ENCODE measurements at places on chromosomes 5 and 9.
A peak's percentile ranks its signal among the peaks of the same experiment; 100 is the strongest.

- no peak for DNase-seq
Observed at GRCh38 chr5:125198270-125198974, 452.0 kb upstream of the ZNF608 start.

GRCh38 chr5:131899686-131900085 lies 45.8 kb downstream of the MEIKIN start:
- no peak for DNase-seq

- no peak for DNase-seq
Observed at GRCh38 chr9:87898151-87898550, 15.5 kb downstream of the SPATA31E1 start.

- DNase-seq = no peak
Observed at GRCh38 chr9:22469928-22470544, 23.4 kb downstream of the DMRTA1 start.

DNA sequence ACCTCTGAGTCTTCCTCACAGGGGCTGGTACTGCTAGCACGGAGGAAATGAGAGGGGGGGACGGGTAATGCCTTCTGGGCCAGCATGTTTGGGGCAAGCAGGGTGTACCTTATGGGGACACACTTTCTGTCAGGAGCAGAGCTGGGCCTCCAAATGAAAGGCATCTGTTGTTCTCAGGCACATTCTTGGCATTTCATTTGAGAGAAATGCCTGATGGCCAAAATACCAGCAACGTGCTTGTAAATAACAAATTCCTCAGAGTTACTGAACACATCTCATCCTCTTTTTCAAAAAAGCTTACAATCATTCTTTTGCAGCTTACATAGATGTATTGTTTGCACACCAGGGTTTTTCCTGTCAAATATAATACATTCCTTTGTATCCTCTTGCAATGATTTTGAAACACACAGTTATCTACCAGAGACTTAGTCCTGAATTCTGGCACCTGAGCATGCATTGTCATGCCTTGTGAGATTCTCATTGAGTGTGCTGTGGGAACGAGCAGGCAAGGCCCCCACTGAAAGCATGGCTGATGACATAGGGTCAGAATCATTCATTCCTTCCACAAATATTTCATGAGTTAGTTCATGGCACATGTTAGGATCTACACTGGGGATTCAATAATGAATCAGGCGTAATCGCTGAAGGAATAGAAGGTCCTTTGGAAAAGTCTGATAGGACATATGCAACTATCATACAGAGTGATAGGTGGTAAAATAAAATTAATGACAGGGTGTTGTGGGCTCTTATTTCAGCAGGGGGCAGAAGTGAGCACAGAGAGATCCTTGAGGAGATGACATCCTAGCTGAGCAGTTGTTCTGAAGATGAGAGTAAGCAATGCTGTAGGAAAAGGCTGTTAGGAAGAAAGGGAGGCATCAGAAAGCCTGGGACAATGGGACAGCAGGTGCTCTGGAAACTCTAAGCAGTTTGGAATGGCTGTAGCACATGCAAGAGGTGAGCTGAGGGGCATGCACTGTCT lies 260.9 kb upstream of the TUT7 start:
- no peak for DNase-seq

GRCh38 chr5:18968966-18969365 lies 1019.0 kb downstream of the CDH18 start:
- no peak for DNase-seq

DNA sequence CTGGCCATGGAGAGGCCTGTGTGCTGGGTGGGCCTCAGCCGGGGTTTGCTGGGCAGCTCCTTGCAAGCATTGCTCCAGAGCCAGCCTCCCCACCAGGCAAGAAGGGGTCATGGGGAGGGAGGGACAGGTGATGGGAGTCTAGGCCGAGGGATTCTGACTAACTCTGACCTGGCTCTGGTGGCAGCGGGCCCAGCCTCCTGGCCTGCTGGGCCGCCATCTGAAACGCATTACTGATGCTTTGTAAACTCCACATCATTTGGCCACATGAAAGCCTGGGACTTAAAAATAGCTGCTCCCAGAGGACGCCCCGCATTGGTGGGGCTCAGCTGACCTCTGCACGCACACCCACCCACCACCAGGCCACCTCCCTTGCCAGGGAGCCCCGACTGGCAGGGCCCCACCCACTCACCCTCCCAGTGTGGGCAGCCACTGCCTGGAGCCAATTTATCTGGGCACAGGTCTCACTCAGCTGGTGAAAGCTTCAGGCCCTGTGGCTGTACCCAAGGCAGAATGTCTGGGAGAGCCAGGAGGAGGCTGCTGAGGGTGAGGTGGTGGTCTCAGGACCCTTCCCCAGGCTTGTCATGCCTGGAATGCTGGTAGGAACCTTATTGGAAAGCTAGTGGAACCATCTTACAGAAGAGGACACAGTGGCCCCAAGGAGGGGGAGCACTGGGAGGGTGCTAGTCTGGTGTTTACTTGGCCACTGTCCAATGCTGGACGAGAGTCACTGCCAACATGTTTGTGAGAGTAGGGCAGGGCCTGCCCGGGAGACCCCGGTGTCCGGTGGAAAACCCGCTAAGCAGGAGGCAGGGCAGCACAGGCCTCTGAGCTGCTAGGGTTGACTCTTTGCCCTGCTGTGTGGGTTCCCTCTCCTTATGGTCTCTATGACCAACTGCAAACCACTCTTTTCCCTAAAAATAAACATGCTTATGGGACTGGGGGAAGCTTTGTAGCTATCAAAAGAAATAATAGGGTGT lies 10.8 kb downstream of the TCF7 start:
- DNase-seq = no peak

- DNase-seq = no peak
Observed at GRCh38 chr5:142852416-142853198, 82.4 kb downstream of the ARHGAP26 start.

- DNase-seq = no peak
Observed at GRCh38 chr9:108270051-108270450, 585.7 kb downstream of the ACTL7B start.

DNA sequence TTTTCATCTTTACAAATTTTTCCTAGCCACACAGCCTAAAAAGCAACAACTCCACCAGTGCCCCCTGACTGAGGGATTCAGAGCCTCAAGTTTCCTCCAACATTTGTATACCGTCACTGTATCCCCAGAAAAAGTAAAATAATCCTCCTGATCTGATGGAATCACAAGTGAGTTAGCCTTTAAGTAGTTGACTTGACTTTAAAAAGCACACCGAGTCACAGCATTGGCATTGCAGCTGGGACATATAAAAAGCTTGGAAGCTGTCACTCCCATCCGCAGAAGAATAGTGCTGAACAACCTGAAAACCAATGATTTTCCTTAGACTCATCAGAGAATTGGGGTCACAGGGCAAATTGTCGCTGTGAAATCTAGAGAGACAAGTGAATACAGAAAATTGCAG lies 41.6 kb upstream of the FBN2 start:
- no peak for DNase-seq

DNA sequence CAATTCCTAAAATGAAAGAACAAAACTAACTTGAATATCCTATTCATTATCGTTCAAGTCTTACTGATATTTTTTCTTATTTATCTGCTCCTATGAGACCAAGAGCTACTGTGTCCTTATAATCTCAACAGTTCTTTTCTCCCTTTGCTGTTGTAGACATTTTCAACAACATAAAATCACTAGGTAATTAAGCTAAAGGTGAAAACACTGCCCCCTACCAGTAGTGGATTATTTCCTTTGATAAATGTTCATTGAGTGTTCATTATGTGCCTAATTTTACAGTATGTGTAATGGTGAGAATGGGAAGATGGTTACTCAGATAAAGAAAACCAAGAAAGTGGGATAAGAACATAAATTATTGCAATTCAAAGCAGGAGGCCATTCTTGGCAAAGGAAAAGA lies 41.4 kb upstream of the PAPPA start:
- DNase-seq = no peak

GRCh38 chr9:68762570-68762969 lies 57.5 kb downstream of the PIP5K1B start:
- no peak for DNase-seq

DNA sequence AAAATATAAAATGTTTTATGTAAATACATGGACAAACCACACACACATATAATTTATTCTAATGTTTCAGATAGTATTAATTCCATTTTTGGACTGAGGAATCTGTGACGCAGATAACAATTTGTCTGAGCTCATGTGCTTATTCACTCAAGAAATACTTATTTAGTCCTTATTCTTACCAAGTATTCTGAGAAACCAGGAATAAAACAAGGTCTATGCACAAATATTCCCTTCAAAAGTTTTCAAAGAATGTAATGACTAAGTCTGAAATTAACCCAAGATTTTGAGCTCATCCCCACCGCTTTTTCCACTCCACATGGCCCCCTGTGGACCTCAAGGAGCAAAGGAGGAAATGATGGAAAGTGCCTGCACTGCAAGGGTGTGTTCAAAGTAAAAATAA lies 1022.3 kb downstream of the EFNA5 start:
- no peak for DNase-seq

- DNase-seq = no peak
Observed at GRCh38 chr9:35958104-35958837, at the start of gene OR2S2. Gene OR2S2 (minus strand): TSS chr9:35958154. CDS start chr9:35958098, 56 bp downstream.

DNA sequence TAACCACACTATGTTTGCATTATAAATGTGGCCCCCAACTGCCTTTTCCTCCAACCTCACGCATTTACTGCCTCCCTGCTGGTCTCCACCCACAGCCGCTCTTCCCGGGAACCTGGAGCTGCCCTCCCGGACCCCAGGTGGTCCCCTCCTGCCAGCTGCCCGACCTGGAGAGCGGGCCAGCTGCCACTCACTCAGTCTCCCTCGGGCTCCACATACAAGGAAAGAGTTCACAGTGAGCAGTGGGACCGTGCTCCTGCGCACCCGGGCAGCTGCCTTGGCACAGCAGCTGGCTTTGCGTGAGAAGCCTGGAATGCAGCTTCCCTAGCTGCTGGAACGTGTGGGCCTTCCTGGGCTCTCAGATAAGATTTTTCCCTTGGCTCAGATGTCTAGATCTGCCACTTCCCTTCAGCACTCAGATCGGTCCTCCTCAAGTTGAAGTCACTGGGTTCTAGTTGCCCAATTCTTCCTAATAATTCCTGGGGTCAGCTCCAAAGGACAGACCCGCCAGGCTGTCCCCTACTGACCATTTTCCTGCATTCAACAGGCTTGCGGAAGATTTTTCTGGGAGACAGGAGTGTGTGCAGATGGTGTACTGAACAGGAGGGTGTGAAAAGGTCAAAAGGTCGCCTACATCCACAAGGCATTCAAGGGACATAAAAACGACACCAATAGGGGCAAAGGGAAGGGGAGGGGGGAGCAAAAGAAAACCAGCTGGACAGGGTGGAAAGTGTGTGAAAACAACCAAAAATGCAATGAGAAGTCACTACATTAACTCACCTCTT lies 69.1 kb downstream of the MYO10 start:
- DNase-seq = no peak

DNA sequence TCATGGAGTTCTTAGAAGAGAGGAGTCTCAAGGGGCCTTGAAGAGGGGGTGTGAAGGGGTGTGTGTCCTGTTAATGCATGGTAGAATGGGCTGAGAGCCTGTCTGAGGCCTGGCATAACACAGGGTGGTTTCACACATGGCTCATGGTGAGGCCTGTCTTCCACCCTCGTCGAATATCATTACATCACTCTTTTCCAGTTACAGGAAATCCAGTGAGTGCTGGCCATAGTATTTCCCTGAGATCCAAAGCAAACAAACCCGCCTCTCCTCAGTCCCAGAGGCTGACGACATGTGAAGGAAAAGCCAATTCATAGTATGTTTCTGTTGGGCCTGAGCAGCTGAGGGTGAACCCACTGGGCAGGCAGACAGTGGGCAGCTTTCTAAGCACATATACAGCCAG lies 159.4 kb upstream of the NR3C1 start:
- no peak for DNase-seq

- no peak for DNase-seq
Observed at GRCh38 chr9:133490865-133491655, 12.2 kb upstream of the SLC2A6 start.

- peak; percentile 82 for DNase-seq
Observed at GRCh38 chr5:76402251-76402885, 717 bp upstream of the IQGAP2 start.

GRCh38 chr9:95096807-95097206 lies 220.7 kb downstream of the FANCC start:
- no peak for DNase-seq

DNA sequence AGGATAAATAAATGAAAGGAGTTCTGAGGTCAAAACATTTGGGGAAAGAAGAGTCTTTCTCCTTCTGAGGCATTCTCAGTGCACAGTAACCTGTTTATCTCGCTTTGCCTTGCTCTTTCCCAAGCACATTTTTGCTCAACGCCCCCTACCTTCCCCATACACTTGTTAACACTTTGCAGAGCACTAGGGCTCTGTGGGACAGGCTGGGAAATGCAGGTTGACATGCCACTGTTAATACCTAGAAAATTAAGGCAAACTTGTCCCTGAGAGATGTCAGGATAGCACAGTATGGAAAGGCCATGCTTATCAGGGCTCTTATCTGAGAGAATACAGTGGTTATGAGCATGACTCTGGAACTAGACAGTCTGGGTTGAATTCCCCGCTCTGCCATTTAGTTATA lies 152.0 kb downstream of the DOCK8 start:
- DNase-seq = no peak

GRCh38 chr9:104256031-104256695 lies 162.1 kb downstream of the SMC2 start:
- no peak for DNase-seq

- no peak for DNase-seq
Observed at GRCh38 chr5:176362233-176362490, 598 bp upstream of the KIAA1191 start.

- DNase-seq = no peak
Observed at GRCh38 chr9:21565155-21565554, 83.0 kb upstream of the IFNE start.

DNA sequence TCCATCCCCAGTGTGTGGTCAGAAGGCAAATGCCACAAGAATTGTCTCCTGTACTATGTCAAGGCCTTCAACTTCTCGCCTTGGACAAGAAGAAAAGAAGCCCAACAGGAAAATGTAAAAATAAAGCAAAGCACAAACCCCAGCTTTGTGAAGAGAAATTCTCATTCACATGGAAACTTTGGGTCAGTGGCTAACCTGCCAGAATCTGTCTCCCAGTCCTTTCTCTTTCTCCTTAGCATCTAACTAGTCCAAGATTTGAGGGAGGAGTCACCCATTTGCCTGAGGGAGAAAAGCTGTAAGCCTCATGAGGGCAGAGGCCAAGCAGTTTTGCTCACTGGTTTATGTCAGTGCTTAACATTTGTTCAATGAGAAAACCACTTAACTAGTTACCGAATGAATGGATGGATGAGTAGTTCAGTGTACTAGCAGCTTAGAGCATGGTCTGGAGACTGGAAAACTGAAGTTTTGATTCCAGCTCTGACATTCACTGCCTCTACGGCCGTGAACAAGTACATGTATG lies 36.0 kb downstream of the ADAM19 start:
- no peak for DNase-seq

DNA sequence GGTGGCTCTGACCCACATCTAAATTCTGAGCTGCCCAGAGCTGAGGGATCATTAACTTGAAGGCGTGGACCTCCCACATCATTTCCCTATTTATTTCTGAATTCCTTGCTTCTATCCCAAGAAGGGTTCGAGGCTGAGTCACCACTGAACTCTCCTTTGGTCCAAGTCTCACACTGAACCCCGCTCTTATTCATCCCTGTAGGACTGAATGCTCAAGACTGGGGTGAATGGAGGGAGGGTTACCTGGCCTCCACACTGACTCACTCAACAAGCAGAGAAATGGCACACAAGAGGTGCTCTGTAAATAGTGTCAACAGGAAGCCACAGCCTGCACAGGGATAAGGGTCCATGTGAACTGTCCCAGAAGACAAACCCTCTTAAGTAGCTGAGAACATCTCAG lies 79.1 kb upstream of the FSTL4 start:
- DNase-seq = no peak

- DNase-seq = no peak
Observed at GRCh38 chr5:124402144-124402581, 344.3 kb downstream of the ZNF608 start.

All from activated T-cell treated with anti-CD3 and anti-CD28 coated beads, Interleukin-2, amount 50 U/mL, for 24 hours (primary cell).